Activated CD8-positive, alpha-beta T cell treated with anti-CD3 and anti-CD28 coated beads for 36 hours (primary cell): ENCODE measurements at places on chromosomes 6 and 20.

- DNase-seq: no peak
Measured at GRCh38 chr6:27168586-27169443, 78.7 kb upstream of the PRSS16 start.

DNA sequence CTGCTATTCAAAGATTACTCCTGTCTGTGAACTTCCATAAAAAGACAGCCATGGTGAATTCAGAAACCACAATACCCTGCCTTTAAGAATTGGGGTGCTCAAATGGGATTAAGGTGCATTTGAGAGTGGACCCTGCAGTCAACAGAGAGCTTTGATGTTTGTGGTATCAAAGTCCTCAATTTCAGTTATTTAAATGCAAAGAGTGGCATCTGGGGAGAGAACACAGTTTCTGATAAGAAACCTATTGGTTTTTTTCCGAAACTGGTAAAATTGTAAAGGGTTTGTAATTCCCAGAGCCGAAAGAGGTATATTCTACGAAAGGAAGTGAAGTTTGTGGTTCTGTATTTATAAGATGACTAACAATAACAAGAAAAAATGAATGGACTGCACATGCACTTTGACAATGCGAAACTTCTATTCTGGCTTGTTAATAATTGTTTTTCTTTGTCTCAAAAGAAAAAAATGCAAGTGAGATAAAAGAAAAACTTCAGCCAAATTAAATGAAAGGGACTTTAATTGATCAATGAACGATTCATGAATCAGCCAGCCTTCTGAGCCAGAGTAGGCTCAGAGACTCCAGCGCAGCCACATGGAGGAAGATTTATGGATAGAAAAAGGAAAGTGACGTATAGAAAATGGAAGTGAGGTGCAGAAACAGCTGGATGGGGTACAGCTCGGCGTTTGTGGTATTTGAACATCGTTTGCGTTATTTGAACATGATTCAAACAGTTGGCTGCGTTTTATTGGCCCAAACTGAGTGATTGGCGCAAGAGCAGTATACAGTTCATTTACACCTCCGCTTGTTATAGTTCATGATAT lies 70.5 kb upstream of the DUSP22 start:
- DNase-seq: no peak

- no peak for DNase-seq
Measured at GRCh38 chr6:157145656-157146285, 177.5 kb downstream of the TMEM242 start.

GRCh38 chr20:43473381-43473704 lies 15.6 kb downstream of the SRSF6 start:
- DNase-seq: no peak

DNA sequence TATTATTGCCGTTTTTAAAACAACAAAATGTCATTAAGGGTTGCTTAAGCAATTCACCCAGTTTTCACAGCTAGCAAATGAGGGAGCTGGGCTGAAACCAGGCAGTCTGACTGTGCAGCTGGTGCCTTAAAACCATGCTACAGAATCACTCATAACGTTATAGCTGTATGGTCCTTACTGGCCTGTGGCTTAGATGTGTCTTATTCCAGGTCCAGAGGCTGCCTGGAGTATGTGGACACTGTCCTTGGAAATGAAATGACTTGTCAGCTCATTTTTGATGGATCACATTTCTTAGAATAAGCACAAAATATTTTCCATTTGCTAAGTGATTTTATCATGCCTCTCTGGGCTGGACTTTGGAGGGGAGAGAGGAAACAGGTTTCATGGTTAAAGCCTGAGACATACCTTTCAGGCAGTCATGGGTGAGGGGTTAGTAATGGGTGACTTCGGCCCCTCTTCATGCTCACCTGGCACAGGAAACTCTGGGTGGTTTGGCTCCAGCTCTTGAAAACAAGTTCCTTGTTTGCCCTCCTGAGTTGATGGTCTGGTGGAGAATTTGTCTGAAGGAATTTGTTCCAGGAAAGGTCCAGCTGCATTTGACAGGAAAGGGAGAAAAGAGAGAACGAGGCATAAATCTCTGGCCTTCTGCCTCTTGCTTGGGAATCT lies 823.2 kb downstream of the DHX35 start:
- no peak for DNase-seq

DNA sequence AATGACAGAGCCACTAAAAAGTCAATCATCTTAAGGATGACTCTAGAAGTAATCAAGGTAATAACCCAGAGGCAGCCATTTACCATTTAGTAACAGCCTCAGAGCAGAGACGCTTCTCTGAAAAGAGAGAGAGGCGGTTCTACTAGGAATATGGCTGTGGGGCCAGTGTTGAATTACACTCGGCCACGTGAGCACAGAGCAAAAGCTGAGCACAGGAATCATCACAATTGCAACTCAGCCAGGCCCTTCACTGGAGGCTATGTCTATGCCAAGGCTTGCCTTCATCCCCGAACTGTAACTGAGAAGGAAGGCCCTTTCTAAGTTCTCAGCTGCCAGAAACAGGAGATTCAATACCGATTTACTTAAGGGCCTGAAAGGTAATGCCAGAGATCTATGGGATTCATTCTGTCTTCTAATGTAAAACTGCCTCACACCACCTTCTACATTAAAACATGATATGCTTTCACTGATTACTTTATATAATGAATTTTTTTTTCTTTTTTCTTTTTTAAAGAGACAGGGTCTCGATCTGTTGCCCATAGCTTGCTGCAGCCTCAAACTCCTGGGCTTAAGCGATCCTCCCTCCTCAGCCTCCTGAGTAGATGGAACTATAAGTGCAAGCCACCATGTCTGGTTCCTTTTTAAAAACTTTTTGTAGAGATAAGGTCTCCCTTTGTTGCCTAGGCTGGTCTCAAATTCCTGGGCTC lies 67.6 kb downstream of the NUDT3 start:
- no peak for DNase-seq

DNA sequence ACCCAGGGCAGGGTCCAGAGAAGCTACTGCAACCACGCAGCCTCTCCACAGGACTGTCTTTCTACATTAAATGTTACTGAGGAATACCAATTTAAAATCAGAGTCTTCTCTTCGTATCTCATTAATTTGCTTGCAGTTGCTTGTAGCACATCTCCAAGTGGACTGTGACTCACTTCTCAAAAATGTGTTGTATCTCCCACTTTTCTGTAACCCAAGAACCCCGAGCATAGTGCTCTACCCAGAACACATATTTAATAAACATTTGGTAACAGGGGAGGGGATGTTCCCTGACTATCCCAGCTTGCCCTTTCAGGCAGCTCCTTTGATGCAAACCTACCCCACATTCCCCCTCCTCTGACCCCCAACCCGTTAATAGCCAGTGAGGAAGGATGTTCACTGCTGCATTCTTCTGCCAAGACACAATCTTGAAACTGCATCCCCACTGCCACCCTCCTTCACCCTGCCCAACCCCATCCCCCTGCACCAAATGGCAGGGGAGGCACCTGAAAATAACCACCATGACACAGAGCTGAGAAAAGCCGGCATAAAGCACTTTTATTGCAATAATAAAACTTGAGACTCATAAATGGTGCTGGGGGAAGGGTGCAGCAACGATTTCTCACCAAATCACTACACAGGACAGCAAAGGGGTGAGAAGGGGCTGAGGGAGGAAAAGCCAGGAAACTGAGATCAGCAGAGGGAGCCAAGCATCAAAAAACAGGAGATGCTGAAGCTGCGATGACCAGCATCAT lies 24.2 kb downstream of the FKBP1A start:
- DNase-seq: no peak

GRCh38 chr6:7574500-7574899 lies 15.5 kb upstream of the SNRNP48 start:
- DNase-seq: no peak

DNA sequence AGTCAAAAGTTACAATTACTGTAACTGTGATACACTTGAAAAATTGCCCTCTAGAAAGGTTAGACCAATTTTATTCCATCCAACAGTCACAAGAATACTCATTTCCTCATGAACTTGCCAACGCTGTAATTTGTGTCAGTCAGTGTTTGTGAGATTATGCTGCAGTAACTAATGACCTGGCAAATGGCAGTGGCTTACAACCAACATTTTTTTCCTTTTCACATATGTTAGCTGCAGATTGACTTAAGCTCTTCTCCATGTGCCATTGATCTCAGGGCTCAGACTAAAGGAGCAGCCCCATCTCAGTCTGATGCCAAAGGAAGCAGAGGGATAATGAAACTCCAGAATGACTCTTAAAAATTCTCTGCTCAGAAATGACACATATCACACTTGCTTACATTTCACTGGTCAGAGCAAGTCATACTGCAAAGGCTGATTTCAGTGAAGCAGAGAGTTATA lies 92.3 kb upstream of the ELOVL5 start:
- DNase-seq: no peak

DNA sequence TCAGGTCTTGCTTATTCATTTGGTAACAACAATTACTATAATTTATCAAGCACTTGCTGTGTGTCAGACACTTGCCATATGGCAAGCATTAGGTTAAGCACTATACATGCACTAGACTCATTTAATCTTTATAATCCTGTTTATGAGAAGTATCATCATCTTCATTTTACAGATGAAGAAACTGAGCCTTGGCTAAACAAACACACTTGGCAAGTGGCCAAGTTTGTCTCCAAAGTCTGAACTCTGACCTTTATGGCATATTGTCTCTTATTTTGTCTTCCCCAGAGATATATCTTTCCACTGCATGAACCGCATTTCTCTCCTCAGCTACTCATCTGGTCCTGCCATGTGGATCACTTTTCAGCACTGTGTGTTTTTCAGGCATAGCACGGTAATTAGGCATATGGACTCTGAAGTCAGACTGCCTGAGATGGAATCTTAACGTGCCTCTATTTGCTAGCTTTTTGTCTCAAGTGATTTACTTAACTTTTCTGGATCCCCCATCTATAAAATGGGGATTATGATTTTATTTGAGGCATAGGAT lies 4.7 kb downstream of the ADGRF5 start:
- no peak for DNase-seq

GRCh38 chr6:133806382-133807140 lies 82.4 kb upstream of the TCF21 start:
- DNase-seq: no peak

GRCh38 chr6:119858901-119859300 lies 509.3 kb upstream of the MAN1A1 start:
- no peak for DNase-seq

- no peak for DNase-seq
Measured at GRCh38 chr6:73929405-73929804, 233.4 kb downstream of the CD109 start.
